ENCODE measurements at places on chromosomes 2 and 18.

DNA sequence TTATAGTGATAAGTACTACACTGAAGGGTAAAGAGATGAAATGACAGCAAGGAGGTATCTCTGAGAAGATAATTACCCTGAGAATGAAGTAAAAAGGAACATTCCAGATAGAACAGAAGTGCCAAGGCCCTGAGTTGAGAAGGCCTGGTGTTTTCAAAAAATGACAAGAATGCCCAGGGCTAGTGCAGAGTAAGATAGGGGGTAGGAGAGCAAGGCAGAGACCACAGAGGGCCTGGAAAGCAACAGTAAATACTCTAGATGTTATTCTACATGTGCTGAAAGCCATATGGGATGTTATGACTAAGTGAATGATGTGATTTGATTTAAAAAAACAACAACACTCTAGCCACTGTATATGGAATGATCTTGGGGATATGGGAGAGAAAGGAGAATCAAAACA, 52.3 kb downstream of the BAZ2B start:
- peak; percentile 3 for DNase-seq

- peak; percentile 36 for DNase-seq
Observed at GRCh38 chr2:36530178-36530982, 67.6 kb downstream of the FEZ2 start.

DNA sequence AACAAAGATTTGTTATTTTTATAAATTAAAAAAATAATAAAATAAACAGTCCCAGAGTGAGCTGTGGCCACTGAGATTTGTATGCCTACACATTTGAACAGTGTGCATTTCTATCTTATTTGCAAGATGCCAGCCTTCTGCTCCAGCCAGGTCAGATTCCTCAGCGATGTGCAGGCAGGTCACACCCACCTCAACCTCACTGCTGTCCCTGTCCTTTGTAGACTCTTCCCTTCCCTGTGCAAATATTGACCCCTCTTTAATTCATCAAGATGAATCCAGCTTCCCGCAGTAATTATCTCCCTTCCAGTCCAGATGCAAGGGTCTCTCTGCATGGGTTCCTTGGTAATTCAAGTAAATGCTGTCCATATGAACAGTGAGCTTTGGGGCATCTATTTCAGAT, 256.2 kb downstream of the PIEZO2 start:
- no peak for DNase-seq

DNA sequence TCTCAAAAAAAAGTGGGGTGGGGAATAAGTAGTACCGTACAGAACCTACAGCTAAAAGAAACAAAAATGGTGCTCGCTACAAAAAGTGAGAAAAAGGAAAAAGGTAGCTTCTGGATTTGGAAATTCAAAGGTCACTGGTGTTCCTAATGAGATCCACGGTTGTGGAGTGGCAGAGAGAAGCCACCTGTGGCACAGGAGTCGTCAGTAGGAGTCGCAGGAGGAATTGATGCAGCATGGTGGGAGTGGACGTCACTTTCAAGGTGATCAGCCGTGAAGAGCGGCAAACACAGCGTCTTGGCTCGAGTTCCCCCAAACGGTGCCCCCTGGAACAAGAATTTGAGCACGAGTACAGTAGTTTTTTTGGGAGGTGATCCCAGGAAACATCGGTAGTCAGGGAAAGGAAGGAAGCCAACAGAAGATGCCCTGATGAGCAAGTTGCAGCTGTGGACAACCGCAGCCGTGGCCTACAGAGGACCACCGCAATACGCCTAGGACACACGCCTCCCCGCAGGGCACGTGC, 1.4 kb upstream of the TTL start:
- DNase-seq: no peak

- peak; percentile 73 for DNase-seq
Observed at GRCh38 chr2:42967959-42968674, 175.7 kb upstream of the HAAO start.

Data from HCEC 1CT (cell line).